Lower leg skin (tissue), 4 donors: ENCODE measurements at places on chromosomes 1 and 21. TPM values are rescaled to one million over a fixed set of nuclear protein-coding genes. Genes with fewer than 3 reads are reported as not detected.

WNT3A gene
- 1.9 TPM for total RNA-seq

JUN gene
- total RNA-seq, result 93.8 TPM

GPR3 gene
- total RNA-seq, result 0.22 TPM

PRAMEF33 gene
- total RNA-seq, result not detected

- DNase-seq, result no peak
Observed at GRCh38 chr1:223886516-223886921, 40.8 kb upstream of the TP53BP2 start.

DNA sequence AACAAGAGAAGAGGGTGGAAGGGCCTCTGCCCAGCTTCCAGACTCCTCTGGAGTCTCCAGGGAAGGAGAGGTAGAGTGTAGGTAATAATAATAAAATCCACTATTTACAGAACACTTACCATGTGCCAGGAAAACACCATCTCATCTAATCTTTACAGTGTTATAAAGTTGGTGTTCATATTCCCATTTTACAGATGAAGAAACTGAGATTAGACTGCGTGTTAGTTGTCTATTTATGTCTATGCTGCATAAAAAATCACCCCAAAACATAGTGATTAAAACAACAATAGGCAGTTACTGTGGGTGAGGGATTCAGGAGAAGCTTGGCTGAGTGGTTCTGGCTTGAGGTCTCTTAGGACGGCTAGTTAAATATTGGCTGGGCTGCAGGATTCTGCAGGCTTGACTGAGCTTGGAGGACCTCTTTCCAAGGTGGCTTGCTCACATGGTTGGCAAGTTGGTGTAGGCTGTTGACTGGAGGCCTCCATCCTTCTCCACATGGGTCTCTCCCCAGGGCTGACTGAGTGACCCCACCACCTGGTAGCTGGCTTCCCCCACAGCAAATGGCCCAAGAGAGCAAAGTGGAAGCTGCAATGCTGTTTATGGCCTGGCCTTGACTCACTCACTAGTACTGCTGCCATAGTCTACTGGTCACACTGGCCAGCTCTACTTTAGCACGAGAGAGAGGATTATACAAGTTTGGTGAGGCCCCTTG, 6.5 kb upstream of the ALX3 start:
- DNase-seq, result no peak

- DNase-seq, result no peak
Observed at GRCh38 chr1:75643460-75643859, 32.5 kb upstream of the SLC44A5 start.

- no peak for DNase-seq
Observed at GRCh38 chr1:8059161-8059622, 33.1 kb upstream of the ERRFI1 start.

- DNase-seq, result no peak
Observed at GRCh38 chr1:113320972-113321680, 69.2 kb upstream of the MAGI3 start.

- no peak for DNase-seq
Observed at GRCh38 chr1:119898981-119899720, 2.8 kb upstream of the ADAM30 start.

GRCh38 chr1:154669464-154670282, 61.7 kb upstream of the ADAR start:
- DNase-seq, result peak; percentile 63

- DNase-seq, result no peak
Observed at GRCh38 chr21:39518847-39519210, 67.1 kb downstream of the SH3BGR start.
